ENCODE measurements at places on chromosomes 3 and 15. TPM values are rescaled to one million over a fixed set of nuclear protein-coding genes. Genes with fewer than 3 reads are reported as not detected.

The GPR62 gene
- not detected for total RNA-seq

The CHRFAM7A gene
- total RNA-seq: 5.5 TPM

- DNase-seq: peak; percentile 68
Observed at GRCh38 chr15:66865622-66866611, 163.9 kb downstream of the SMAD6 start.

DNA sequence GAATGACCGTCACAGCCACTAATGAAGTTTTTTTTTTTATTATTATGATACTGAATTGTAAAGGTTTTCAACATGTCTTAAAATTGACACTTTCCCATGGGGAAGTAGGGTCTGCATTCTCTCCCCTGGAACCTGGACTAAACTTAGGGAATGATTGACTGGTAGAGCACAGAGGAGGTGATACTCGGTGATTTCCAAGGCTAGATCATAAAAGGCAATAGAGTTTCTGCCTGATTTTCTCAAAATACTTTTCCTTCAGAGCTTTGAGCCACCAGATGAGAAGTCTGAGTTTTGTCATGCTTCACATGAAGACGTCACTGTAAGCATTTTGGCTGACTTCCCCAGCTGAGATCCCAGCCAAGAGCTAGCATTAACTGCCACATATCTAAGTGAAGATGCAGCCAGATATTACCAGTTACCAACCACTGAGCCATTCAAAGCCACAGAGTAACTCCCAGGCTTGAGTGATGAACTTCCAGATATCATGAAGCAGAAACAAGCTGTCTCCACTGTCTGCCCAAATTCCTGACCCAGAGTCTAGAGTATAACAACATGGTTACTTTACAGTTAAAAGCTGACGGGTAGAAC is 105.8 kb downstream of the LSAMP start:
- peak; percentile 86 for DNase-seq

DNA sequence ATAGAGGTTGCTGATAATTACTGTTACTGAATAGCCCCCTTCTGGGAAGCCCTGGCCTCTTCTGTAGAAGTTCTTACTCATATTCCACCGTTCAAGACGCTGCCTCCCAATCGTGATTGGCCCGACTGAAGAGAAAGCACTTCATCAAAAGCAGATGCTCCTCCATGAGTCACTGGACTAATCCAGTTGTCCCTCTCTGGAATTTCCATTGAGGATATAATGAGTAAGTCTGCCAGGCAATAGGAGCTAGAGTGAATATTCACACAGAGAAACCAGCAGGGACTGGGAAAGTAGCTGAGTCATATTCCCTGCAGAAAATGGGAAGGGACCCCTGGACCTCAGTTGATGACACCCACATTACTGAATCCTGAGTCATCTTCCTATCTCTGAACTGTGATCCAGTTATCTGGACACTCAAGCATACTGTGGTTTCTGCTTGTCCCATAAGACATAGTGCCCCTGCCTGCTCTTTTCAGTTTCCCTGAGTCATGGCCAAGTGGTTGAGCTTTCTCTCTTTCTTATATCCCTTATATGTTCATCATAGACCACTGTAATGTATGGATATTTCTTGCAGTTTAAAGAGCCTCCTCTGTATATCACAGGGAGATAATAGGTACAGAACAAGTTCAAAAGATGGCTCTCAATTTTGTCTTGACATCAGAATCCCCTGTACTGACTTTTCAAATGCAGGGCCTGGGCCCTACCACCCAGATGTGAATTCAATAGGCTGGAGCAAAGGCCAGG is 151.2 kb upstream of the CDIN1 start:
- no peak for DNase-seq

DNA sequence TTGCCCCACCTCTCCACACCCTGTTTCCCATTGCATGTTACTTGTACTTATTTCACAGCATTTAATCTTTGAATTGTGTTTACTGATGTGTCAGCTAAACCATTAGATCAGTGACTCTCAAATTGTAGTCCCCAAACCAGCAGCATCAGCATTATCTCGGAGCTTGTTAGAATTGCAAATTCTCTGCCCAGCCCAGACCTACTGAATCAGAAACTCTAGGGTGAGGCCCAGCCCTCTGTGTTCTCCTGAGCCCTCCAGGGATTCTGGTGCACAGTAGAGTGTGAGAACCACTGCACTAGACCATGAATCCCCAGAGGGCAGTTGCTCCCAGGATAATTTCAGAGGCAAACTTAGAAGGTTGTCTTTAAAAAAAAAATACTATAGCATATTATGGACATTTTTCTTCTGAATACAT is 13.0 kb downstream of the PLD1 start:
- no peak for DNase-seq

DNA sequence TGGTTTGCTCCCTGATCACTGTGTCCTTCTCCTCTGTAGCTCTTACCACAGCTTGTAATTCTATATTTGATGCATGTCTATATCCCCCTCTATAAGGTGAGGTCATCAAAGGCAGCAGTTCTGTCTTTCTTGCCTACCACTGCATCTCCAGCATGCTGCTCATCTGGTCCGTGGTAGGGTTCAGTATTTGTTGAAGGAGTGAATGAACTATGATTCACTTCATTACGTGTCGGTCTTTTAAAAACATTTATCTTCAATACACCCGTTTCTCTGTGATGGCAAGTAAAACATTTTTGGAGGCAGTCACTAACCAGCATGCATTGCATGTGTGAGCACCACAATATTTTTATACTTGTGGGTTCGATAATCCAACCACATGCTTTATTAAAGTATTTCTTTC is 27.6 kb downstream of the CHST14 start:
- DNase-seq: no peak

GRCh38 chr15:90871716-90872485 is 3.5 kb downstream of the FURIN start:
- no peak for DNase-seq

GRCh38 chr3:179943117-179943880 is 93.4 kb downstream of the PEX5L start:
- DNase-seq: no peak

DNA sequence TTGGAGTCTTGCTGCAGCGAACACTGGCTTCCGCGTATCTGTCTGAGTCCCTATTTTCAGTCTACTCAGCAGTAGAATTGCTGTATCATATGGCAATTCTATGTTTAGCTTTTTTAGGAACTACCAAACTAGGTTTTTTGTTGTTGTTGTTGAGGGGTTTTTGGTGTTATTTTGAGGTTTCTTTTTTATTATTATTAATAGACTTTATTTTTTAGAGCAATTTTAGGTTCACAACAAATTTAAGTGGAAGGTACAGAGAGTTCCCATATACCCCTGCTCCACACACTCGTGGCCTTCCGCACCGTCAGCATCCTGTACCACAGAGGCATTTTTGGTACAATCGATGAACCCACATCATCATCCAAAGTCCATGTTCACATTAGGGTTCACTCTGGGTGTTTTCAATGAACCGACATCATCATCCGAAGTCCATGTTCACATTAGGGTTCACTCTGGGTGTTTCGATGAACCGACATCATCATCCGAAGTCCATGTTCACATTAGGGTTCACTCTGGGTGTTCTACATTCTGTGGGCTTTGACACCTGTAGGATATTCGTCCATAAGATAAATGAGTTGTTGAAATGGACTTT is 67.9 kb downstream of the LMLN start:
- no peak for DNase-seq

DNA sequence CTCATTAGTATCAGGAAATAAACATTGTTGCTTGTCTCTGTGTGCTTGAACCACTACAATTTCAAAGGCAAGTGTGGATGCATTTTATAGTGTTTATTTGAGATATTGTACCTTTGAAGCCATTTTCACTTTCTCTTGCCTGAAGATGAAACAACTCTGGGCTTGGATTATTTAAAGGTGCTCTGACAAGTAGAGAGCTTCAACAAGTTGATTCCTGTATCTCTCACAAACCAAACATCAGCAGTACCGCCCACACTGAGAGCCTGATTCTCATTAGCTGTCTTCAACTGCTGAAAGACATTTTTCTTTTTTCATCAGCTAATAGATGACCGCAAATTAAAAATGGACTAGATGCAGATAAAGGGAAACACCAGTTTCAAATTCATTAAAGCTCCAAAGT is 806 bp upstream of the CERS3 start:
- no peak for DNase-seq

DNA sequence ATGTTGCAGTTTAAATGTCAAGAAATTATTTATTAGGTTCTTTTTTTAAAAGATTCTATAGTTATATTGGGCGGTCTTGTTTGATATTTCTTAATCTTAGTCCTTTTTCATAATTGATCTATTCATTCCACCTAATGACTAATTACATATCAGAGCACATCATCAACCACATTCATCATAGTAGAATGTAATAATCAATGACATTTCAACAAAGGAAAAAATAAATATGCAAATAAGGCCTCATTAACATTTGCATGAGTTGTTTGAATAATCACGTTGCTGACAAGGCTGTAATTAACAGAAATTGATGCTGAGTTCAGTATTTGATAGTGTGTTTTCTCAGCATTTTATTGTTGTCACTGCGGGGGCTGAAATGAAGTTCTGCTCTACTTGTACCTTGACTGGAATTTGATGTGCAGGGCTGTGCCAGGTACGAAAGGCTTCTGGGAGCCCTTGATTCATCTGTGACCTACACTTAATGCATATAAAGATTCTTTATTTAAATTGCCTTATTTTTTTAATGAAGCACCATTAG is 215.7 kb downstream of the TCF12 start:
- no peak for DNase-seq

- DNase-seq: no peak
Observed at GRCh38 chr3:172678068-172678467, 32.8 kb downstream of the NCEH1 start.

GRCh38 chr3:77655396-77655795 is 615.5 kb downstream of the ROBO2 start:
- DNase-seq: no peak

- DNase-seq: no peak
Observed at GRCh38 chr3:70832089-70832833, 519.8 kb upstream of the MDFIC2 start.

DNA sequence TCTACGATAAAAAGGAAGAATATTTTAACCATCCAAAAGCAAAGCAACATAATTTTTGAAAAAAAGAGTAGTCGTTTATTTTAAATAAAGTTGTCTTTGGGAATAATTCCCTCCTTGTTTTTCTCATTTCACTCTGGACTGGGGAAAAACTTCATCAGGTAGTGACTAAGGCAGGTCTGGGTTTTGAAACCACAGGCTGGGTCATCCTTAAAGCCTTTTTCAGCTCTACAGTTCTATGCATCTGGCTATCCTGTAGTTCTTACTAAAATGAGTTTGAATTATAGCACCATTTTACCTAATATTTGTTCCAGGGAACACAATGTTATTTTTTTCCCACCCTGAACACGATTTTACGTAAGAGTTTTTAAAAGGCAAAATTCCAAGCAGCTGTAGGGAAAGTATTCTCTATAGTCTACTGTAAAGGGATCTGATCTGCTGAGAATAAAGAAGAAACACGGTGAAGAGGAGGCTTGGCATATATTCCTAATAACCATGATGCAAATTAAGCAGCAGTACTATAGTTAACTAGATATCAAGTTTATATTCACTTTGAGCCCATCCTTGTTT is 107.7 kb downstream of the OSBPL10 start:
- DNase-seq: no peak

GRCh38 chr3:123693584-123694190 is 108.8 kb upstream of the HACD2 start:
- no peak for DNase-seq
